ENCODE measurements at places on chromosomes 12 and 14. TPM values are rescaled to one million over a fixed set of nuclear protein-coding genes. Genes with fewer than 3 reads are reported as not detected.

- no peak for DNase-seq
Observed at GRCh38 chr12:89840162-89840922, 131.7 kb upstream of the ATP2B1 start.

DNA sequence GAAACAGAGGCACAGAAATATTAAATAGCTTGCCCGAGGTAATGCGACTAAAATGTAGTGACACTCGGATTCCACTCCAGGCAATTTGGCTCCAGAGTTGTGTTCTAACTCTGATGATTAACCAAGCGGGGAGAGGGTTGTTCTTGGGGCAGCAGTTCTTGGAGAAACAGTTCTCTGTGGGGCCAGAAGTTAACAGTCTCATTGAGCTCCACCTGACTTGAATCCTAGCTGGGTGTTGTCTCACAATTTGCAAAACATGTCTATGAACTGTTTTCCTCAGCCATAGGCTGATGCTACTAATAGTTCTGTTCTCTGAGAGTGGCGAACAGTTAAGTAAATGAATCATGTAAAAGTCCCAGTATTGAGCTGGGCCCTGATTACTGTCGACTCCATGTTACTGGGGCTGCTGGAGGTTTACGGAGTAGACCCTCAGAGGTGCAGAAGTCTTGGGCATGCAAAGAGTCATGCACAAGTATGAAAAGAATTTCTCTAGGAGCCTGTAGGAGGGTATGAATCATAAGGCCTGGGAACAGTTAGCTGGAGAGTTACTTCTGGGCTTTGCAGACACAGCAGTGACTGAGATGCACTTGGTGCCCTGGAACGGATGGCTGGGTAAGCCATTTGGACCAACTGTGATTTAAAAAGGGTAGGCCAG lies 15.4 kb upstream of the NIN start:
- no peak for DNase-seq

DNA sequence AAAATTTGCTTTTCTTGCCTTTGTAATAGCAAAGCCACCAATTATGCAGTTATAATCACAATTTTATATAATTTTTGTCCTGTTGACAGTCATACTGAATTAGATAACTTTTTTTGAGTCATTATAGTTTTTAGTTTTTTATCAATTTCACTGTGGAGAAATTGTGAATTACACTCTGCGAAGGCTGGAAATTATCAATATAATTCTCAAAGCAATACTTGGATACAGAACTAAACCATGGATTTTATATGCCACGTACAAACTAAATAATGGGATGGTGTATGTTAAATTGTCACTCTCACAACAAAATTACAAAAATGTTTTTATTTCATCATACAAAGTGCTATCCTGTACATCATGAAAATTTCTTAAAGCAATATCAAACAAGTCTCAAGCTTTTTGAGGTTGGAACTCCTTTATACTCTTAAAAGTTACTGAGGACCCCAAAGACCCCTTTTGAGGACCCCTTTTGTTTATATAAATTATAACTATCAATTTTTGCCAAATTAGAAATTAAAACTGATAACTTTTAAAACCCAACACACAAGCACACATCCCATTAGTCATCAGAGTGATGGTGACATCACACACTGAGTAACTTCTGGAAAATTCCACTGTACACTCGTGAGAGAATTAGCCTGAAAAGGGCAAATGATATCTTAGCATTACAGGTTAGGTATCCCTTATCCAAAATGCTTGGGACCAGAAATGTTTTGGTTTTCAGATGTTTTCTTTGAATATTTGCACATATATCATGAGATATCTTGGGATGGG lies 19.8 kb upstream of the AQP2 start:
- no peak for DNase-seq

GRCh38 chr12:46187023-46187422 lies 81.8 kb downstream of the SLC38A1 start:
- peak; percentile 43 for DNase-seq

DNA sequence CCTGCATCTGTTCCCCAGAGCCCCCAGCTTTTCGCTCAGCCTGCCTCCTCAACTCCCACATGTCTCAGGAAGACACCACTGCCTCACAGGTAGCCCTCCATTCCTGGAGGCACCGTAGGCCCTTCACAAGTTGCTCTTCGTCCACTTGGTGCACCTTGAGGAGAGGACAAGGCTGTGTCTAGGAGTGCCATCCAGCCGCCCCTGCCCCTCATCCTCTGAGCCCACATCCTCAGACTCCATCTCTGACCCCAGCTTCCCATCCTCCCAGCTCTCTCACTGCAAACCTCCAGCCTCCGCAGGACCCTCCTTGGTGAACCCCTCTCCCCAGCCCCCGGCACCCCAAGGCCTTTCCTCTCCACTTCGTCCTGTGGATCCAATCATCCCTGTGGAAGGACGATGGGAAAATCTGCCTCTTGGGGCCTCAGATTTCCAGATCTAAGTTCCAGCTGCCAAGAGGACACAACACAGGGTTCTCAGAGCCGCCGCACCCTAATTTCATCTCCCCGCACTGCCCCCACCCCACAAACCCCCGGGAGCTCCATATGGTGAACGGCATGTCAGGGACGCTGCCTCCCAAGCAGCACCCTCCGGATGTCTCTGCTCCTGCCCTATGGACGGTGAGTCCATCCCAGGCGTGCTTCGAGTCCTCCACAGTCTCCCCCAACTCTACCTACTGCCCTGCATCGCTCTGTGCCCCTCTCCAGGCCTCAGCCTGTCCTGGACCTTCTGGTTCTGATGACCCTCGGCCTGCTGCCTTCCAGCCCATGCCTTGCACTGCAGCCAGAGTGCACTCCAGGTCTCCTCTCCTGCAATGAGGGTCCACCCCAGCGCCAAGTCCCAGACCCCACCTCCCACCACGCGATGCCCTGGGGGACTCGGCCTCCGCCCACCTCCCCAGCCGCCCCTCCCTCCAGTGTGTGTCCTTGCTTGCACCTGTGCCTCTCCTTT lies 314.1 kb upstream of the DIO3 start:
- no peak for DNase-seq

- no peak for DNase-seq
Observed at GRCh38 chr14:76023757-76024156, 38.2 kb downstream of the IFT43 start.

DNA sequence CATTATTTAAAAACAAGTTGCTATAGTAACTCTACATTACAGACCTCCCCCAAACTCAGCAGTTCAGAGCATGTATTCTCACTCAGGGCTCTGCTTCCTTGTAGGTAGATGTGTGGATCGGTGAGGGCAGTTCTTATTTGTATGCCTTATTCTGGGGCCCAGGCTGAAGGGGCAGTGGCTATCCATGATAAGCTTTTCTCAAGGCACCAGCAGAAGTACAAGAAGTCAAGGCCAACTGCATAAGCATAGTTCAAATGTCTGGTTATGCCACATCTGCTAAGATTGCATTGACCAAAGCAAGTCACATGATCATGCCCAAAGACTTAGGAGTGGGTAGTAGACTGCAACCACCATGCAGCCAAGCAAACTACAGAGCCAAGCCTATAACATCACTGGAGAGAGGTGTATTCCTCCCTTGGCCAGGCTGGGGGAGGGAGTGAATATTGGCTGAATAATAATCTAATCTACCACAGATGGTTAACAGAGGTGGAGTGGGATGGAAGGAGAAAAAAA lies 4.6 kb downstream of the PSEN1 start:
- no peak for DNase-seq

DNA sequence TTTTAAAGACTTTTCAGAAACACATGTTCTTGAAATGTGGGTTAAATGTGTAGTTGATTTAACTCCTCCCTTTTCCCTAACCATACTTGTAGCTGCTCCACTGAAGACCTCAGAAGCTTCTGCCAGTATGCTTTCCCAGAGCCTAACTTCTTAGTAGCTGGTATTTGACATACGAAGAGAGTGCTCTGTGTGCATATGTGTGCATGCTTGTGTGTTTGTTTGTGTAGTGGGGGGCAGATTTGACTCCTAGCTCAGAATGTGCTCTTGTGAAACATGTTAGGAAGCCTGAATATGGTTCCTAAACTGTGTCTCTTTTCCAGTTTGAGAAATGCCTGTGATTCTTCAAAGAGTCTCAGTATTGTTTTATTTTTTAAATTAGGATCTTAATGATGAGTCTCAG lies 420.4 kb downstream of the PCNX1 start:
- DNase-seq, result no peak

TM7SF3 gene
- total RNA-seq, result 19.7 TPM

DDN gene
- 0.78 TPM for total RNA-seq

PLA2G1B gene
- not detected for total RNA-seq

SETD1B gene
- total RNA-seq, result 8.6 TPM

ALKBH2 gene
- 7.2 TPM for total RNA-seq

All from Right ventricle myocardium superior (tissue), 1 donor.